Left ventricle myocardium superior (tissue), 1 donor: ENCODE measurements at places on chromosomes 3 and 15.

DNA sequence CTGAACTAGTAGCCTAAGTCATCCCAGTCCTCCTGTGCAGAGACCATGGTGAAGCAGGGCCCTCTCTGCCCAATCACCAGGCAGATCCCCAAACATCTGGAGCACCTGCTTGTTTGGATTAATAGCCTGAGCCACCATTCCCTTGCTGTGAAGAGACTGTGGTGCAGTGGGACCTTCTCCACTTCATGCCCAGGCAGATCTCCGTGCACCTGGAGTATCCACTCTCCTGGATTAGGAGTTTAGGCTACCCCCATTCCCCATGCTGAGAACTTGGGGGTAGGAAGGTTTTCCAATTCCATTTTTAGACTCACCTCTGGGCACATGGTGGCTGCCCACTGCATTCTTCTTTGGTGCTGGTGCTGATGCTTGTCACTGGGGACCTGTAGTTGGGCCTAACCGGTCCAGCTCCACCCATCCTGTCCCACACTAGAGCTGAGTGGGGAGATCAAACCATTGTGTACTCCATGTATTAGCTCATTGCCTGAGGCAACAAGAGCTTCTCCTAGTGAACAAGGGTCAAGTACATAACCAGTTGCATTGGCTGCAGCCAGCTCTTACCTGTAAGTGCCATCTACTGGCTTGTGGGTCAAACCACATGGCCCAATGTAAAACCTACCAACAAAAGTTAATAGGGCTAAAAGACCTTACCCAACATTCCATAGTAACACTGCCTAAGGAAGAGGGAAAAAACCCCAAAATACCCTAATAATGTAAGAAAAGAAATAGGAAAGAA lies 382.5 kb upstream of the CBLB start:
- DNase-seq: no peak

GRCh38 chr3:195247863-195248189 lies 23.1 kb downstream of the XXYLT1 start:
- no peak for DNase-seq

DNA sequence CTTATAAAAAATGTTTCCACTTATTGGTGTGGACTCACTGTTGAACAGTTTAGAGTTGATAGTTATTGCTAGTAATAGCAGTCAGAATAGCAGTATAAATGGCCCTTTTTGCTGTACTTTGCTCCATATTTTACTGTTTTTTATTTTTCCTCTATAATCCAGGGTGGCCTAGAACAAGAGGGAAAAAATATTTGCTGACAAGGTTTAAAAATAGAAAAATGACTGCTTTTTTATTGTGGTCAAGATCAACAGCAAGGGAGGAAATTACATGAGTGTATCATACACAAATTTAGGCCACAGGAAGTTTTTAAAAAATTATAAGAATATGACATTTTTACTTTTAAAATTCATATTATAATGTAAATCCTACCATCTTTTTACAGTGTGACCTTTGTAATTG lies 269.1 kb downstream of the WDR72 start:
- DNase-seq: no peak

DNA sequence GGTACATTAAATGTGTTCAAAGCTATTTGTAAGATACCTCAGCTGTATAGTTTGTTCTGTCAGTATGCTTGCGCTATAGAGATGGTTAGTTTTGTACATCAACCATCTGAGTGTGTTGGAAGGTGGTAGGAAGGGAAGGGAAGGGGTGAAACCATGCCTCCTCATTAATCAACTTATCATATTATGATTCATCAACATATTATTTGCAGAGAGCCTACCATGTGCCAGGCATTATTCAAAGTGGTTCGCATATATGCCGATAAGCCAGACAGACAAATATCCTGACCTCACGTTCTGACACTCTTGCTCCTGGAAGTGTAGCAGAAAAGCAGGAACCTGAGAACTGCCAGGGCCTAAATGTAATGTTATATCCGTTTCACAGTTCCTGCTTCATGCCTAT lies 248.1 kb upstream of the NR2E3 start:
- DNase-seq: no peak

- DNase-seq: no peak
Measured at GRCh38 chr3:139448104-139448503, 28.2 kb downstream of the RBP2 start.

DNA sequence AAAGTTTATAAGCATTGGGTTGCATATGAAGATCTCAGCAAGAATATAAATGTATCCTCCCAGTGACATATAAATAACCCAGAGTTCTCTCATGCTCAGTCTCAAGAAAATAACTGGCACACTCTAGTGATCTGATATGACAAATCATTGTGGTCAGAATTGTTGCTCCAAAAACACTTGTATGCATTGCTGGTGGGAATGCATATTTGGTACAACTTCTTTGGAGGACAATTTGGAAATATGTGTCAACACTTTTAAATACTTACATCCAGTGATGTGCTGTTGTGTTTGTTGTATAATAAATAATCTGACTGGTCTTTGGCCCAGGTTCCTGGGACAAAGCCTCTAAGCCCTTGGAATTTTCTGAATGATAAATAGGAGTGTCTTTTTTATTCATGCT lies 66.7 kb upstream of the STT3B start:
- DNase-seq: no peak

GRCh38 chr15:86300390-86301125 lies 220.9 kb downstream of the AGBL1 start:
- no peak for DNase-seq

DNA sequence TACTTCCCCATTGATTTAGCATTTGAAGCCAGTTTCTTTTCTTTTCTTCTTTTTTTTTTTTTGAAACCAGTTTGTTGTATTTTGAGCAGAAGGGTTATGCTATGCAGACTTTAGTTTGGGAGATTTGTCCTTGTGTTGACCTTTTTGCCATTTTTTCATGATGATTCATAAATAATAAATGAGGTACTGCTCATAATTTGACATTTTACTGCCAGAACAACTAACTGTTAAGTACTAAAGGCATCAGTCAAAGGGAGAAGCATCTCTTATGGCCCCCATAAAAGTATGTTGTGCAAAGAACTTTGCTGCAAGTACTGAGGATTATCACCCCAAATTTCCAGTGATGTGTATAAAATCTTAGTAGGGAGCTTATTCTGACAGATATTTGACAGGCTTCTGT lies 1.7 kb upstream of the GPR87 start:
- DNase-seq: no peak

DNA sequence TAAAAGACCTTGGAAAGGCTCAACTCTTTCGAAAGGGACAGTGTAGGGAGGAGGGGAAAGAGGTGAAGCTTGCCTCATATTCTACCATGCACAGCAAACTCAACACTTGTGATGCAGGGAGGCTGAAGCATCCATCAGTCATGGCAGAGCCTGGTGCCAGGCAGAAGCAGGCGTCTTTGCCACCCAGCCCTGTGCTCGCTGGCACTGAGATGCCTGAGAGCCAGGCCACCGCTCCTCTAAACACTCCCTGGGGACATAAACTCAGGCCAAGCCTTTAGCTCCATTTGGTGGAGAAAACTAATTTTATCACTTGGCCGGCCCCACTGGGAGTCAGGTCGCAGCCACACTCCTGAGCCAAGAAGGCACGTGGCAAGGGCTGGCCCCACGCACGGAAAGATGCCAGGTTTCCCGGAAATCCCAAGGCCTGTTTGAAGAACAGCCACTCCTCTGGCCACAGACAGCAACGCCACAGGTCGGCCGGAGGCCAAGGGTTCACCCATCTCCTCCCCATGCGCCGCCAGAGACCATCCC lies 30.7 kb downstream of the XXYLT1 start:
- peak; percentile 74 for DNase-seq

DNA sequence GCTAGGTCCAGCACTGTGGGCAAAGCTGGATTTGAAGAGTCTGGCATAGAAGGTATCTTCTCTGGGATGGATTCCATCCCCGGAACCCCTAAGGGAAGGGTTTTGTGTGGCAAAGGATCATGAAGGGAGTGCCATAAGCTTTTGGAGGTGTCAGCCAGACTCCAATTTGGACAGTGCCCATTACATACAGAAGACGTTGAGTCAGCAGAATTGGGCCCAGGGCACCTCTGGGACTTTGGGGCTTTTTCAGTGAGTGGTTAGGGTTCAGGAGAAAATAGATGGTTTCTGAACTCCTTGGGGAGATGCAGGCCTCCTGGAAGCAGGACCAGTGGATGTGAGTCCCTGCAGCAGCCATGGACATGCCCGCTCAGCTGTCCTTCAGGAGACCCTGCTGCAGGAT lies 34.6 kb upstream of the XCR1 start:
- DNase-seq: no peak

GRCh38 chr3:156525808-156526207 lies 29.1 kb downstream of the SSR3 start:
- no peak for DNase-seq

GRCh38 chr3:15645246-15645645 lies 43.7 kb downstream of the BTD start:
- DNase-seq: no peak

DNA sequence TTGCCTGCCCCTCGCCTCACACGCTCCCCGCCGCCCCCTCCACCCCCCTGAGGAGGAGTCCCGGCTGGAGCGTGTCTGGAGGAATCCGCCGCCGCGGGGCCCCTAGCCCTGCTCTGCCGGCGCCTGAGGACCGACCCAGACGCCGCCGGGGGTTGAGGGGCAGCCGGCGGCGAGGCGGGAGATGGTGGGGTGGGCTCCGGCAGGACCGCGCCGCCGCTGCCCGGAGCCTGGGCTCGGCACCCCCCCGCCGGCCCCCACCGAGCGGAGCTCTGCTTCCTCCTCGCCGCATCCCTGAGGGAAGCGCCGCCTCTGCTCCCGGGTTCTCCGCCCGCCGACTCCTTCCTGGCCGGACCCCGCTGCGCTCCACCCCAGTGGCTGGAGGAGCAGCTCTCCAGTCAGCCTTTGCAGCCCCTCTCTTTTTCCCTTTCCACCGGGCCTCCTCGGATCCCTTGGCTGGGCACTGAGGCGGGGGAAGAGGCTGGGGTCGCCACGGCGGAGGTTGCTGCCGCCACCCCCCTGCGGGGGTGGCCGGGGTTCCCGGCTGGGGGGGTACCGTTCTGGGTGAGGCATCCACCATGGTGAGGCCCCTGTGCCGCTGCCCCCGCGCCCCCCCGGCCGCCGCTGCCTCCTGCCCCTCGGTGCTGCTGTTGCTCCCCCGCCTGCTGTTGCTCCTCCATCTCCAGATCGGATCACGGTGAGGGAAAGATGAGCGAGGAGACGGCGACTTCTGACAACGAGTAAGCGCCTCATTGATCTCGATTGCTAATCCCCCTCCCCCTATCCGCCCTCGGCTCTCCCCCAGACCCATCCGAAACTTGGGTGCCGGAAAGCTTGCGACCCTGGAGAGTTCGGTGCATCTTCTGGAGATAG lies at the start of gene SPRED1:
Gene SPRED1, plus strand, starts transcription at position 356 of the 870 bp plus-strand sequence. Its CDS starts 350 bp downstream, at position 706.
- DNase-seq: peak; percentile 86

- no peak for DNase-seq
Measured at GRCh38 chr15:98903377-98904018, 104.1 kb downstream of the PGPEP1L start.
